Fibroblast of lung (primary cell): ENCODE measurements at places on chromosomes 2 and 18. TPM values are rescaled to one million over a fixed set of nuclear protein-coding genes. Genes with fewer than 3 reads are reported as not detected.
A peak's percentile ranks its signal among the peaks of the same experiment; 100 is the strongest.

The GREB1 gene
- total RNA-seq: 0.51 and 2.0 TPM in 2 replicates

The SERPINB2 gene
- 3.9 and 12.1 TPM in 2 replicates for total RNA-seq

The MTCL1 gene
- 38.0 and 56.0 TPM in 2 replicates for total RNA-seq

The DPP4 gene
- 148 and 297 TPM in 2 replicates for total RNA-seq

The TXNDC2 gene
- not detected in 2 replicates for total RNA-seq

The ILKAP gene
- 24.9 and 27.9 TPM in 2 replicates for total RNA-seq

The SGO2 gene
- total RNA-seq: 2.8 and 5.4 TPM in 2 replicates

The CXCR1 gene
- not detected in 2 replicates for total RNA-seq

- no peaks in the 10 kb centered on the region for H3K36me3 ChIP-seq
- DNase-seq: no peak
- no peak overlapping the region for H3K4me3 ChIP-seq
- no peaks in the 10 kb centered on the region for H3K4me1 ChIP-seq
- no peak overlapping the region for H3K27ac ChIP-seq
These were observed 134.3 kb upstream of the STON1 start for GRCh38 chr2:48395658-48396057.

- no peak for DNase-seq
- H3K27me3 ChIP-seq: no peaks in the 10 kb centered on the region
- H3K4me1 ChIP-seq: peaks cover 5% of the 10 kb centered on the region
These were observed 168.8 kb downstream of the ZNF385B start for GRCh38 chr2:179692610-179693009.

GRCh38 chr2:234377761-234378391 lies 119.0 kb downstream of the ARL4C start:
- H3K4me1 ChIP-seq: no peaks in the 10 kb centered on the region
- H3K27me3 ChIP-seq: peaks cover 3% of the 10 kb centered on the region
- H3K36me3 ChIP-seq: no peaks in the 10 kb centered on the region
- DNase-seq: peak; percentile 92
- H3K27ac ChIP-seq: peak overlapping the region; percentile 36

DNA sequence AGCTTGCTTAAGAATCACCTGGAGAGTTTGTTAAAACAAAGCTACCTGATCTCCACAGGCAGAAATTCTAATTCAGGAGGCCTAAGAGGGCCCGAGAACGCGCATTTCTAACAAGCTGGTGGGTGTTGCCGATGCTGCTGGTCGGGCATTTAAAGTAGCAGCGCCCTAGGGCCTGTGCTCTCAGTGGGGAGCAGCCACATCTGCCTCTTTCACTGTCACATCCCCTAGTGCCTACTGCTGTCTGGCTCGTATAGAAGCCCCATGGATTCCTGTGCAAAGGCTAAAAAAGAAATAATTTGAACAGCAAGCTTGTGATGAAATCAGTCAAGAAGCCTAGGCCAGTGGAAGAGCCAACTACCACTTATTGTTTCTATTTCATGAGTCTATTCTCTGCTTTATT lies 126.7 kb upstream of the SMIM21 start:
- H3K27ac ChIP-seq: no peak overlapping the region
- DNase-seq: no peak
- no peaks in the 10 kb centered on the region for H3K36me3 ChIP-seq

DNA sequence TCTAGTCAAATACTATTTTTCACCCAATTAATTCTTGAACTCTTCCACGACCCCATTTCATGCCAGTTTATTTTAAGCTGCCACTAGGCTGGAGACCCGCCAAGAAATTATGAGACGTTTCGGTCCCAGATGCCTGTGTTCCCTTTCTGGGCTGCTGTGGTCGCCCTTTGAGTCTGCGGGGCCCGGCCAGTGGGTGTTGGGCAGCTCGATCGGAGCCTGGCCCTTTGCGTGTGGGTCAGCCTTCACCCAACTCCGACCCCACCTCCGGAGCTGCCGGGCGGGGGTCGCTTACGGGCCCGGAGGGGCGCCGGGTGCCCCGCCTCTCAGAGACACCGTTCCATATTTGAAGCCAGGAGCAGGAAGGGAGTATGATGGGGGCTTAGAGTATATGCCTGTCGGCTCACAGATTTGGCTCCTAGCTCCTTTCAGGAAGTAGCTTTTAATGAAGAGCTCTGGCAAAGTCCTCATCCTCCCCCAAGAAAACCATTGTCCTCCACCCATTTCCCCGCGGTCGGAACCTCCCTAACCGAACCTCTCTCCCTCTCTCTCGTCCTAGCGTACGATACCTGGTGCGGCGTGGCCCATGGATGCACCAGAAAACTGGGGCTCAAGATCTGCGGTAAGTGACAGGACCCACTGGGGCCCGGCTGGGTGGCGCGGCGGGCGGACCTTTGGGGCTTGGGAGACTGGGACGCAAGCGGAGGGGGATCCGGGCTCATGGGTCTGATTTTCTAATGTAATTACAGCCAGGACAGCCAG lies 5.0 kb downstream of the GAD1 start:
- no peak overlapping the region for H3K27ac ChIP-seq
- no peak overlapping the region for H3K4me3 ChIP-seq
- H3K4me1 ChIP-seq: no peaks in the 10 kb centered on the region
- H3K27me3 ChIP-seq: peaks cover 70% of the 10 kb centered on the region
- no peak for DNase-seq
- no peaks in the 10 kb centered on the region for H3K36me3 ChIP-seq

GRCh38 chr2:204530464-204530805 lies 14.8 kb upstream of the PARD3B start:
- no peaks in the 10 kb centered on the region for H3K4me1 ChIP-seq
- no peaks in the 10 kb centered on the region for H3K27me3 ChIP-seq
- H3K27ac ChIP-seq: no peak overlapping the region
- DNase-seq: no peak
- no peak overlapping the region for H3K4me3 ChIP-seq

GRCh38 chr2:25707927-25708590 lies 34.7 kb upstream of the DTNB start:
- no peaks in the 10 kb centered on the region for H3K4me1 ChIP-seq
- H3K27ac ChIP-seq: no peak overlapping the region
- no peak for DNase-seq
- H3K27me3 ChIP-seq: no peaks in the 10 kb centered on the region
- no peak overlapping the region for H3K4me3 ChIP-seq

DNA sequence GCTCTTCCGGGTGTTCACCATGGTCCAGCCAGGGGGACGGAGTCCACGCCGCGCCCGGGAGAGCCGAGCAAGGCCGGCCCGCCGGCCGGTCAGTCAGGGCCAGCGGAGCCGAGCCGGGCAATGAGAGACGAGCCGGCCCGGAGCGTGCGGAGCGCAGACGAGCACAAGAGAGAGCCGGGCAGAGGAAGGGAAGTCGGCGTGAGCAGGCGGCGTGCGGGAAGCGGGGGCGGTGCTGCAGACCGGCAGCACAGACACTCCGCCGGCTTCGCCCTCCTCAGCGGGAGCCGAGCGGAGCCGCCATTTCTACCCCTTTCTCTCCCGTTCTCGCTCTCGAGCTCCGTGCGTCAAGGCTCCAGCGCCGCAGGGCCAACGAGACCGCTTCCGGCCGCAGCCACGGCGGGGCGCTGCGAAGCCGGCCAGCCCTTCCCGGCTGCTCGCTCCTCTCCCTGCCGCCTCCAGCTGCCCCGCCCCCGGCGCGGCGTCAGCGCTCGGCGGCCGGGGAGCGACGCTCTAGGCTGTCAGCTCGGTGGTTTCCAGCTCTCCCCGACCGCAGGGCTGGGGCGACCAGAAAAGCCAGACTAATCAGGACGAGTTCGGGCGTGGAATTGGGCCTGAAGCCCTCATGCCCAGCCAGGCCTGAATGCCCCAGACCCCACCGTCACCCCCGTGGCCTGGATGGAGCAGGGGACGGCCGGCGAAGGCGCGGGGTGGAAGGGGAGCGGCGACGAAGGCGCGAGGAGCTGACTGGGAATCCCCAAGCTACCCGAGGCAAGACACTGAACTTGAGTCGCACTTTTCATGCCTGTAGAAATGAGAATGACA lies at the start of gene ATAD2B:
Gene ATAD2B, minus strand, starts transcription at position 374 of the 822 bp plus-strand sequence. Its CDS starts 353 bp downstream, at position 21.
- H3K27ac ChIP-seq: peak within 1 kb of the TSS; percentile 91
- H3K36me3 ChIP-seq: no peaks in the 10 kb centered on the region
- DNase-seq: peak; percentile 95
- peaks cover 2% of the 10 kb centered on the region for H3K4me1 ChIP-seq

DNA sequence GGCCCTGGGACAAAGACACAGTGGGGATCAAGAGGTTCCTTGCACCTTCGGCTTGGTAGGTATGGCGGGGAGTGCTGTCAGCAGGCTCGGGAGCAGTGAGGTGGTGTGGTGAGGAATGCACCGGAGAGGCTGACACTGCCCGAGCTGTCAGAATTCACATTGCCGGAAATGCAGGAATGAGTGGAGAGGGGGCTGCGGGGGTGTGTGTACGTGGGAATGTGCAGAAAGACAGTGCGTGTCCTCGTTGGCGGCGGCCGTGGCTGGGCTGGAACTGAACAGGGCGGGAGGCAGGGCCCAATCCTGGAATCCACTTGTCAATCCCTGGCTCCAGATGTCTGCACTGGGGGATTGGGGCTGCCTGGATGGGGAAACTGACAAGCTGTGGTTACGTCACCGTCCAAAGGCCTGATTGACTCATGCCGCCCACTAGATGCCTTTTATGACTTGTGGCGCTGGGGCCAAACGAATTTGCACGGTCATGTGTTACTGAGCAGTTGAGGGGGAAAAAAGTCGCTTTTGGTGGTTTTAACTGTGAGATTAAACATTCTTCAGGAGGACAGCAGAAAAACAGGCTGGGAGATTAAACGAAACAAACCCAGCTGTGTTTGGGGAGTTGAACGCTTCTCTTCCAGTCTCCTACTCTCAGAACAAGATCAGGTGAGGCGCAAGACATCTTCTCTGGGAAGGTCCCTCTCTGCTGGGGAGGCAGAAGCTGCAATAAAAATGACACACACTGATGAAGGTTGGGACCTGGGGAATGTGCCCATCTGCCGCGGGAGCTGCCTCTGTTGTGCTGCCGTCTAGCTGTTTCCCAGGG lies 189.4 kb upstream of the GLI2 start:
- H3K27ac ChIP-seq: peak overlapping the region; percentile 36
- H3K36me3 ChIP-seq: no peaks in the 10 kb centered on the region
- peaks cover 15% of the 10 kb centered on the region for H3K27me3 ChIP-seq
- DNase-seq: peak; percentile 98

DNA sequence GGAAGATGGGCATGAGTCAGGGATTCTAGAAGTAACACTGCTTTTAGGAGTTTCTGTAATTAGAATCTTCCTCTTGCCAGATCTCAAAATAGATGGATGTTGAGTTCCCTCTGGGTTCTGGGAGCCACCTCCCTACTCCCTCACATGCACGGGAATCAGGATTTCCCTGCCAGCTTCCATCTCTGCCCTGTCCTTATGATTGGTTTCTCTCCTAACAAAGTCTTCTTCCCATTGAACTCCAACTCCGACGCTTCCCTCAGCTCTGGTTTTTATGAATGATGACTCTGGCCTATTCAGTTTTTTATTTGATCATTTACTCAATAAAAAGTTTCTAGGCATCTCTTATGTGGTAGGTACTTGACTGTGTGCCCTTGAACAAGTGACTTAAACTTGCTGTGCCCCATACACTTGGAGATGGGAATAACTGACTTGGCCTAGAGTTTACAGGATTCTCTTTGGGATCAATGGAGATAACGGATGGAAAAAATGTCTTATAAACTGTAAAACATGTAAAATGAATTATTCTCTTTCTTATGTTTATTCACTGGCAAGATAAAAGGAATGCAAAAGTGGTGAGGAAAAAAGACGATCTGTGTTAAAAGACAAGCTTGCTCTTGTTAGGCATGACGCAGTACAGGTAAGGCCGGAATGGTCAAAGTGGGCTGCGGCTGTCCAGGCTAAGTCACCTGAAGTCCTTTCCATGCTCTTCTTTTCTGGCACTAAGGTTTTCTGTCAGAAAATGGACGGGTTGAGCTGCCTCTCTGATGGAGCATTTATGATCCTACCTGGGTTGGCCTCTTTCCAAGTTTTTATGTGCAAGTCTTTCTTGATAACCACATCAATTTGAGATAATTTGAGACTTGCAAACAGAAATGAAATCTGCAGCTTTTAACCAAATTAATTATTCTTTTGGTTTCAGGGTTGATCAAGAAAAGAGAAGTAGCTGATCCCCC lies 199.6 kb downstream of the MYCN start:
- no peak overlapping the region for H3K27ac ChIP-seq
- H3K4me3 ChIP-seq: no peak overlapping the region
- no peaks in the 10 kb centered on the region for H3K27me3 ChIP-seq

- no peaks in the 10 kb centered on the region for H3K36me3 ChIP-seq
- no peaks in the 10 kb centered on the region for H3K4me1 ChIP-seq
- H3K27ac ChIP-seq: no peak overlapping the region
- no peak for DNase-seq
- H3K4me3 ChIP-seq: no peak overlapping the region
These were observed 567.0 kb upstream of the CRIM1 start for GRCh38 chr2:35788543-35788942.

DNA sequence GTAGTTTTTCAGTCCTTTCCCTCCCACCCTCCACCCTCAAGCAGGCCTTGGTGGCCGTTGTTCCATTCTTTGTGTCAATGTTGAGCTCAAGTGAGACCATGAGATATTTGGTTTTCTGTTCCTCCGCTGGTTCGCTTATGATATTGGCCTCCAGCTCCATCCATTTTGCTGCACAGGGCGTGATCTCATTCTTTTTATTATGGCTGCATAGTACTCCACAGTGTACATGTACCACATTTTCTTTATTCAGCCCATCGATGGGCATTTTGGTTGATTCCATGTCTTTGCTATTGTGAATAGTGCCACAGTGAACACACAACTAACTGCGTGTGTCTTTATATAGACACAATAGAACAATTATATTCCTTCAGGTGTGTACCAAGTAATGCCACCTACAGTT lies 14.1 kb downstream of the AGAP1 start:
- DNase-seq: no peak
- H3K4me3 ChIP-seq: no peak overlapping the region
- peaks cover 11% of the 10 kb centered on the region for H3K4me1 ChIP-seq
- H3K36me3 ChIP-seq: no peaks in the 10 kb centered on the region
- no peak overlapping the region for H3K27ac ChIP-seq

DNA sequence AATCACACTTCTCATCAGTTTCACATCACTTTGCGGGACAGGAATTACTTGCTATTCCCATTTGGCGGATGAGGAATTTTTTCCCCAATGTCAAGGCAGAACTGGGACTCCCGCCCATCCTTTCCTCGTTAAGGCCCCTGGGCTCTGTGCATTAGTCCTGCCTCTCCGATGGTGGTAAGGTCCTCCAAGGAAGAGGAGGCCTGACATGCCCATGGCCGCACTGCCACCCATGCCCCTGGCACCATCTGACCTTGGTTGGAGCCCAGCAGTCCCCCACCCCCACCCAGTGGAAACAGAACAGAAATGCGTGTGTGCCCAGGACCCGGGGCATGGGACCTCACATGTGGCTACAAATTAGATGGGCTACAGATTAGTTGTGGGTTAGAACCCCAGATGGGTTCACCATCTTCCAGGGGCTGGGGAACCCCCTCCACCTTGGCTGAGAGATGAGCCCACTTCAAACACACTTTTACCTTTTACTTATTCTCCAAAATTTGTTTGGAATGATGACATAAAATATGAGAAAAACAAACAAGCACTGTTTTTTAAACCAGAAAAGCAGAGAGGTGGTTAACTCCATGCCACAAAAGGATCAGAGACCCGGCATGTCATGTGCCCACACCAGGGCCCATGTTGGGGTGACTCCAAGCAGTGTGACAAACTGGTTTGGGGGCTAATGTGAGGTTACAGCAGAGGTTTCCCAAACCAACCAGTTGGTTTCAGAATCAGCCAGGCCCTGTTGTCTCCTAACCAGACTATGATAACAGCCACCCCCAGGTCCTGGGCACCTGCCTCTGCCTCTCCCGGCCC lies 11.0 kb upstream of the DUSP2 start:
- H3K27me3 ChIP-seq: peaks cover 7% of the 10 kb centered on the region
- DNase-seq: no peak
- H3K4me1 ChIP-seq: no peaks in the 10 kb centered on the region
- no peaks in the 10 kb centered on the region for H3K36me3 ChIP-seq
